ENCODE measurements at places on chromosomes 7 and 10.

- peak; percentile 7 for DNase-seq
Observed at GRCh38 chr7:102933763-102934162, 21.0 kb downstream of the LRRC17 start.

- DNase-seq: no peak
Observed at GRCh38 chr10:29555091-29555745, 79.6 kb downstream of the SVIL start.

DNA sequence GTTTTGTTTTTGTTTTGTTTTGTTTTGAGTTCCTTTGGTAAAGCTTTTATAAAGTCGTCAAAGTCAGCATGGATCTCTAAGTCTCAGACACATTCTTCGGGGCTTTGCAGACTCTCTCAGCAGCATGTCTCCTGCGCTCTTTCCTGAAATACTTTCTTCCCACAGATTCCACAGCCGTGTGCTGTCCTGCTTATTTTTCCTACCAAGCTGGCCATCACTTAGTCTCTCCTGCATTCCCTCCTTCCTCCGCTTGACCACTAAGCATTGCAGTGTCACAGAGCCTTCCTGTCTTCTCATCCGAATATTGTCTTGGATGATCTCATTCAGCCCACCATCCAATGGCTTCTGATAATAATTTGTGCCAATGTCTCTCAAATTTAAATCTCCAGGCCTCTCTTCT is 434.3 kb upstream of the C7orf33 start:
- no peak for DNase-seq

GRCh38 chr10:89392974-89393373 is 551 bp downstream of the IFIT1 start:
- DNase-seq: peak; percentile 22

GRCh38 chr10:123548770-123549169 is 117.4 kb upstream of the GPR26 start:
- DNase-seq: no peak

GRCh38 chr10:8006274-8006999 is 48.1 kb upstream of the GATA3 start:
- DNase-seq: no peak

DNA sequence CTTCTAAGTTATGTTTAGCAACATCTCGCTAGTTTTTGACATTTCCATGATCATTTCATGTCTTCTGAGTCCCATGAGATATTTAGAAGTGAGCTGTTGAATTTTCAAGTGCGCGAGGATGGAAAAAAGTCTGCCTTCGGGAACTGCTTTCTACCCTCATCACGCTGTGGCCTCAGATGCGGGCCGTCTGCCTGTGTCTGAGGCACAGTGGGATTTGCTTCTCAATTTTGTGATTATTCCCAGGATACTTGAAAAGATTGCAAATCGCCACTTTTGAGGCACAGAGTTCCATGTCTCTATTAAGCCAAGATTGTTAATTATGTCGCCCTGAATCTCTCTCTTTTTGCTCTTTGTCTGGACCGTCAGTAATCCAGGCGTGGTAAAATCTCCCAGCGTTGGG is 30.8 kb upstream of the NKX6-2 start:
- DNase-seq: no peak

- no peak for DNase-seq
Observed at GRCh38 chr7:99106821-99107241, 37.1 kb downstream of the SMURF1 start.

DNA sequence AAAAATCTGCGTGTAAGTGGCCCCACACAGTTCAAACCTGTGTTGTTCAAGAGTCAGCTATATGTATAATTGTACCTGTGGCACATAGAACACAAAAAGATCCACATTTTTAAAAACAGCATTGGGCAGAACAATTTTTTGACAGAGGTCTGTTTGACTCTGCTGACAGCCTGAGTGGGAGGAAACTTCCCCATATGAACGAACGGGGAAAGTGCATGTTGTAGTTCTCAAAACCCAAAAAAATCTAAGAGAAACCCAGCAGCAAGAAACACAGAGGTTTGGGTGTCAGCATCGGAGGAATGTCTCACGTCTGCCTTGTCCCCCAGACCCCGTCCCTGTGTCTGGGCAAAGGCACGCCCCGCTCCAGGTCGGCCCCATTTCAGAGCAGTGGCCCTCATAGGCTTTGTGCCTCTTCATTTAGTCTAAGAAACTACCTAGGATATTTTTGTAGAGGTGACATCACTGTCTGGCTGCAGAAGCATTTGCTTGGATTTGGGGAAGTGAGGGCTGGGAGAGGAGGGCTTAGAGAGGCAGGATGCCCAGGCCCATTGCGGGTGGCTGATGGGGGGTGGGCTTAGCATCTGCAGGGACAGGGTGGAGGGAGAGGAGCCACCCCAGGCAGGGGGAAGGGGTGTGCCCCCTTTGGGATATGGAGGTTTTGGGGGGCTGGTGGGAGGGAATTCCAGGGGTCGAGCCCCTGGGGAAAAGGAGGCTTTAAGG is 11.0 kb downstream of the CUX1 start:
- no peak for DNase-seq

GRCh38 chr7:17362439-17363105 is 64.1 kb downstream of the AHR start:
- DNase-seq: no peak

- DNase-seq: no peak
Observed at GRCh38 chr7:37341033-37341630, 107.5 kb downstream of the ELMO1 start.

DNA sequence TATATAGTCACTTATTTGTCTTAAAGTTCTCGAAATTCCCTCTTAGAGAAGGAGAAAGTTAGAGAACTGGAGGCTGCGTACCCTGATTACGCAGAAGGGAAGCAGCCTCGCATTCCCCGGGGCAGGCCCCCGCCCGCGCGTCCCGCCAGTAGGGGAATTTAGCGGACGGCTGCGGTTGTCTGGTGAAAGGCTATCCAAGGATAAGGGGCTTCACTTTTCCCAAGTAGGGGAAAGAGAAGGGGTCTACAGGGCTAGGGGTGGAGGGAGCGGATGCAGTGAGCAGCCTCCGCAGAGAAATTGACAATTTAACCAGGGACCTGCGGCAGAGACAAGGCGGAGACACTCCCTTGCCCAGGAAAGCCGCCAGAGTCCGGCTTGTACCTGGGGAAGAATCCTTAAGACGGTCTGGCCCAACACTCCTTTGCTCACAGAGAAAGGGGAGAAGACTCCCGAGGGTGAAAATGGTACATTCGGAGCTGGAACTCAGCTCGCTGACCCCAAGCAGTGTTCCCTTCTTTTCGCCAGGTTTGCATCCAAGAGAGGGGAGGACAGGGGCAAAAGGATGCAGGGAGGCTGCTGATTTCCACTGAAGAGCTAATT is 994 bp upstream of the MAGI2 start:
- peak; percentile 49 for DNase-seq

DNA sequence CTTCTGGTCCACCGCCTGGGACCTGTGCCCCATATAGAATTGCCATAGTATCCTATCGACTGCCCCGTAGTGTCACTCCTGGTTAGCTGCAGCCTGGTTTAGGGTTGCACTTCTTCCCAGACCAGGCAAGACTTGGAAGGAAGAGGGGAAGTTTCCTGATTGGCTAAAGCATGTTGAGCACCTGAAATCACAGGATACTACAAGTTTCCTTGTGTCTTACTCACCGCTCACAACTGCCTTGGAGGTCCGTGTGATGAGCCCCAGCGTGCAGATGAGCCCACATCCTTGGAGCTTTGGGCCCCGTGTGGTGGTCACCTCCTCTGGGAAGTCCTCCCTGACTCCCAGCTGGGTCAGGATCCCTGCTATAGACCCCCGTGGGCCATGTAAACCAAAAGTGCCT is 73.9 kb upstream of the GTF2I start:
- DNase-seq: no peak

Data from thyroid gland (tissue), 4 donors.